Glutamatergic neuron (in vitro differentiated cells): ENCODE measurements at places on chromosomes 1 and 21. TPM values are rescaled to one million over a fixed set of nuclear protein-coding genes. Genes with fewer than 3 reads are reported as not detected.

Gene C1orf185
- not detected for total RNA-seq

Gene VASH2
- total RNA-seq, result 59.8 TPM

Gene S1PR1
- total RNA-seq, result not detected

Gene UBE2U
- not detected for total RNA-seq

Gene FCRL5
- not detected for total RNA-seq

Gene CATSPERE
- total RNA-seq, result 0.59 TPM

Gene OR10T2
- total RNA-seq, result not detected

Gene KLF17
- 10.9 TPM for total RNA-seq

Gene CHIA
- total RNA-seq, result not detected

Gene GBP7
- total RNA-seq, result not detected

Gene APOBEC4
- not detected for total RNA-seq

Gene PEAR1
- 1.2 TPM for total RNA-seq

Gene KIRREL1
- total RNA-seq, result 8.1 TPM

Gene SSX2IP
- total RNA-seq, result 16.0 TPM

Gene CNIH4
- total RNA-seq, result 85.5 TPM

Gene SPRR3
- not detected for total RNA-seq

Gene TENT5C
- total RNA-seq, result 0.27 TPM
